ENCODE measurements at places on chromosomes 7 and 10.

DNA sequence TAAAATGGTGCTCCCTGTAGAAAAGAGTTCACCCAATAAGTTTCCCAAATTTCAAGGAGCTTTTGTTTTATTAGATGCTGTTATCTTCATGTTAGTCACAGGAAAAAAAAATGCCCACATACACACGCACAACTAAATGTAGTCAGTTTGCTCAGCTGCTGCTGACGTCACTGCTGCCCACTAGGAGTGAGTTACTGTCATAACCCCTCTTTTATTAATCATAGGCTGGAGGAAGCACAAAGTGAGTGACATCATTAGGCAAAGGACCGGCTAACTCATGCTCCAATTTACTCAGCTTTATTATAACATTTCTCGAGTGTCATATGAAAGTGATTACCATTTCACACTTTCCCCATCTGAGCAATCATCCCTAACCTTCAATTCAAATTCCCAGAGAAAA is 6.7 kb upstream of the INHBA start:
- H3K4me3 ChIP-seq, result no peak overlapping the region
- H3K27me3 ChIP-seq, result no peaks in the 10 kb centered on the region
- no peaks in the 10 kb centered on the region for H3K36me3 ChIP-seq
- peaks cover 5% of the 10 kb centered on the region for H3K4me1 ChIP-seq
- DNase-seq, result no peak

GRCh38 chr7:73980206-73980605 is 47.8 kb upstream of the ELN start:
- no peaks in the 10 kb centered on the region for H3K36me3 ChIP-seq
- no peak overlapping the region for H3K27ac ChIP-seq
- no peaks in the 10 kb centered on the region for H3K27me3 ChIP-seq

- no peaks in the 10 kb centered on the region for H3K27me3 ChIP-seq
- no peak overlapping the region for H3K27ac ChIP-seq
- peaks cover 9% of the 10 kb centered on the region for H3K4me1 ChIP-seq
- H3K36me3 ChIP-seq, result no peaks in the 10 kb centered on the region
Observed at GRCh38 chr10:102581401-102581800, 62.9 kb upstream of the TRIM8 start.

DNA sequence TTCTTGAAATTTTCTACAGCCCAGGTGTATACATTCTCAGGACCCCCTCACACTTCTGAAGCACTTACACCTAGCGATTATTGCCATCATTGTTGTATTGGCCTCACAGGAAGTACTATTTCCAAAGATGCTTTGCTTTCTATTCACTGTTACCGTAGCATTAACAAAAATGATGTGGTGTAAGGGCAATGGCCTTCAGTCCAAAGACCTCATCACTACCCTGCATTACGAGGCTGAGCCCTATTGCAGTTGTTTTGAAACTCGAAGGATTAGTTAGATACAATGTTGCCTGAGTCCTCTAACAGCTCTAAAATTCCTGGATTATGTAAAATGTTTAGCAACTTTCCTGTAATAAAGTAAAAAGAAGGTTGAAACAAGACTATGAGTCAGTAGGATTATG is 2.9 kb downstream of the NRCAM start:
- H3K27ac ChIP-seq, result no peak overlapping the region
- H3K4me1 ChIP-seq, result peaks cover 7% of the 10 kb centered on the region
- no peak for DNase-seq
- H3K36me3 ChIP-seq, result no peaks in the 10 kb centered on the region
- peaks cover 32% of the 10 kb centered on the region for H3K27me3 ChIP-seq

- H3K4me3 ChIP-seq, result no peak overlapping the region
- no peaks in the 10 kb centered on the region for H3K27me3 ChIP-seq
- no peaks in the 10 kb centered on the region for H3K4me1 ChIP-seq
- no peaks in the 10 kb centered on the region for H3K36me3 ChIP-seq
- no peak overlapping the region for H3K27ac ChIP-seq
Observed at GRCh38 chr7:148174376-148174775, 416.2 kb upstream of the C7orf33 start.
